ENCODE measurements at places on chromosomes 16 and 17. TPM values are rescaled to one million over a fixed set of nuclear protein-coding genes. Genes with fewer than 3 reads are reported as not detected.

DNA sequence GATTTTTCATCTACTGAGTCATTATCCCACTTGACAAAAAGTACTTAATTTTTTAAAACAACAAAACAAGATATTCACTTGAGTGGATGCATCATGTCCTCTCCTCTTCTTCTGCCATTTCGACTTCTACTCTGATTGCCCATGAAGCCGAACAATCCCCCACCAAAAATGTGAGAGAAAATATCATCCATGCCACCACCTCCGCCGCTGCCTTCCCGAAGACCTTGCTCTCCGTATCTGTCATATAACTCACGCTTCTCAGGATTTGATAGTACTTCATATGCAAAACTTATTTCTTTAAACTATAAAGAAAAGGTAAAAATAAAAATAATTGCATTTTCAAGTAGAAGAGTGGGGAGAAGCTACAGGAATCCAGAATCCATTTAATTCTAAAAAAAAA lies 2.2 kb downstream of the DNAJA2 start:
- H3K36me3 ChIP-seq = peaks cover 4% of the 10 kb centered on the region
- peak overlapping the region; percentile 65 for H3K4me3 ChIP-seq
- H3K27ac ChIP-seq = peak overlapping the region; percentile 98
- peaks cover 36% of the 10 kb centered on the region for H3K4me1 ChIP-seq
- no peak for DNase-seq

DNA sequence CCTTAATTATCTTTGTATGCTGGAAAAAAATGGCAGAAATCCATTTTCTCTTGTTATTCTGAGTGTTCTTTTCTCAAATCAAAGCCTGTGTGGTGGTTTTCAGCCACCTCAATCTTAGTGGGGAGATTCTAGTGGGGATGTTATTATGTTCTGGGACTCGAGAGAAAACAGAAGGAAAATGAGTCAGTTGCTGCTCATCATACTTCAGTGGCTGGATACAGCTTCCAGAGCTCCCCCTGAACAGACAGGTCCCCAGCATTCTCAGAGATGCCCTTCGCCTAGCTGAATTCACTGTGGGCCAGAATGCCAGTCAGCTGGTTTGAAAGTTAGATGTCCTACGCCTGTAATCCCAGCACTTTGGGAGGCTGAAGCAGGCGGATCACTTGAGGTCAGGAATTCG lies 8.5 kb downstream of the ST6GALNAC1 start:
- H3K27ac ChIP-seq = peak overlapping the region; percentile 57
- no peak overlapping the region for H3K4me3 ChIP-seq
- H3K4me1 ChIP-seq = peaks cover 2% of the 10 kb centered on the region
- peaks cover 15% of the 10 kb centered on the region for H3K27me3 ChIP-seq

GRCh38 chr16:73743665-73744496 lies 552.7 kb upstream of the PSMD7 start:
- H3K27me3 ChIP-seq = no peaks in the 10 kb centered on the region
- no peak for DNase-seq
- no peaks in the 10 kb centered on the region for H3K36me3 ChIP-seq

DNA sequence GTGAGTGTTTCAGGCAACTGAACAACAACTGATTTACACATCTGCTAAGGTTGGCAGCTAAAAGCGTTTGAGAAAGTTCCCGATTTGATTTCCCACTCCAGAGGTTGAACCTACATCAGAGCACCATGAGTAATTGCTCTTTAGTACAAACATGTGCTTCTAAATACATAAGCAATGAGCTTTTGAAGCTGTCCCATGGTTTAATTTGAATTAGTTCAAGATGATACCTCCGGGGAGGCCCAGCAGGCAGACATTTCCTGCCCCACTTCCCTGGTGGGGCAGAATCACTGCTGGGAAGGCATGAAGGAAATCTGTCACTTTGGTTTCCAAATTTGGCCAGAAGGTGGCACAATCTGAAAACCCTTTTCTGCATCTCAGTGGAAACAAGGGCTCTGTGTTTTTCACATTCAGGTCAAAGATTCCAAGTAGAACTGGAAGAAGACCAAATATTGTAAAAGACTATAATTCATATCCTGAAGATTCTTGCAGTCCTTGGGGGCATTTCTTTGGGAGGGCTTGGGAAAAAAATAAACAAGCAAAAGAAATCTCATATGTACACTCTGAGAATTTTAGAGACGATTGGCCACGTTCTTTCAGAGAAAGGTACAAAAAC lies 176.2 kb upstream of the FAM20A start:
- H3K36me3 ChIP-seq = peaks cover 3% of the 10 kb centered on the region
- H3K27ac ChIP-seq = no peak overlapping the region
- no peak overlapping the region for H3K4me3 ChIP-seq
- no peaks in the 10 kb centered on the region for H3K4me1 ChIP-seq

- no peak overlapping the region for H3K27ac ChIP-seq
- no peak overlapping the region for H3K4me3 ChIP-seq
- peaks cover 16% of the 10 kb centered on the region for H3K4me1 ChIP-seq
- H3K27me3 ChIP-seq = peaks cover 20% of the 10 kb centered on the region
Measured at GRCh38 chr16:80586476-80586875, 45.7 kb downstream of the DYNLRB2 start.

DNA sequence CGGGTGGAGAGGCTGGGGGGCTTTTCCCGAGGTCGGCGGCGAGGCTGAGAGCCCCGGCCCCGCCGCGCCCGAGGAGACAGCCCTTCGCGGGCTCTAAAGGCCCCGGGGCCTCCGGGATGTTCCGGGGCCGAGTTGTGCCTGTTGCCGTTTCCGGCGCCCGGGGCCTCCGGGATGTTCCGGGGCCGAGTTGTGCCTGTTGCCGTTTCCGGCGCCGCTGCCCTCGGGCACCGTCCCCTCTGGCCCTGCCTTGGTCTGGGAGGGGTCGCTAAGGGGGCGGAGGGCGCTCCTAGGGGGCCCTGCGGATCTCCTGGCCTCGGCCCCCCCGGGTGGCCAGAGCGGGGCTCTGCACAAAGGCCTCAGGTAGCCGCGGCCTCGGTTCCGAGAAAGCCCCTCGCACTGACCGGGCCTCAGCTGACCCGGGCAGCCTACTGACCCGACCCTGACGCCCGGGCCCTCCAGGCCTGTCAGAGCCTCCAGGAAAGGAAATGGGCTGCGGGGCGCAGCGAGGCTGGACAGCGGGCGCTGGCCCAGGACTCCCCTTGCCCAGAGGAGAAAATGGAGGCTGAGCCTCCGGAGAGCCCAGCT lies 24.2 kb downstream of the ACTG1 start:
- H3K27me3 ChIP-seq = no peaks in the 10 kb centered on the region
- DNase-seq = no peak
- no peak overlapping the region for H3K27ac ChIP-seq
- H3K4me1 ChIP-seq = peaks cover 6% of the 10 kb centered on the region
- no peaks in the 10 kb centered on the region for H3K36me3 ChIP-seq

- peaks cover 8% of the 10 kb centered on the region for H3K36me3 ChIP-seq
- no peak overlapping the region for H3K4me3 ChIP-seq
- no peaks in the 10 kb centered on the region for H3K27me3 ChIP-seq
- DNase-seq = no peak
Measured at GRCh38 chr16:53768593-53768992, 64.6 kb downstream of the FTO start.

- no peak overlapping the region for H3K4me3 ChIP-seq
- H3K27me3 ChIP-seq = peaks cover 49% of the 10 kb centered on the region
- peaks cover 7% of the 10 kb centered on the region for H3K4me1 ChIP-seq
- no peak for DNase-seq
- peaks cover 2% of the 10 kb centered on the region for H3K36me3 ChIP-seq
Measured at GRCh38 chr17:14590459-14591250, 289.8 kb downstream of the HS3ST3B1 start.

GRCh38 chr16:50688867-50689266 lies 4.5 kb upstream of the NOD2 start:
- no peak for DNase-seq
- H3K27ac ChIP-seq = no peak overlapping the region
- peaks cover 48% of the 10 kb centered on the region for H3K4me1 ChIP-seq
- H3K4me3 ChIP-seq = no peak overlapping the region
- no peaks in the 10 kb centered on the region for H3K27me3 ChIP-seq

GRCh38 chr17:34302636-34303035 lies 16.6 kb upstream of the CCL8 start:
- no peak overlapping the region for H3K4me3 ChIP-seq
- H3K36me3 ChIP-seq = peaks cover 4% of the 10 kb centered on the region
- peaks cover 57% of the 10 kb centered on the region for H3K27me3 ChIP-seq

GRCh38 chr17:14298221-14298946 lies 2.5 kb upstream of the HS3ST3B1 start:
- H3K27me3 ChIP-seq = peaks cover 63% of the 10 kb centered on the region
- H3K4me3 ChIP-seq = peak overlapping the region; percentile 99
- DNase-seq = no peak
- peaks cover 47% of the 10 kb centered on the region for H3K4me1 ChIP-seq
- H3K27ac ChIP-seq = peak overlapping the region; percentile 61

NPIPA3 gene
- 1.5 TPM for total RNA-seq

CD19 gene
- not detected for total RNA-seq

TP53TG3C gene
- not detected for total RNA-seq

KRTAP4-9 gene
- total RNA-seq = not detected

KRT14 gene
- total RNA-seq = not detected

RAB11FIP4 gene
- 61.9 TPM for total RNA-seq

ASPA gene
- total RNA-seq = not detected

TEKT5 gene
- not detected for total RNA-seq

KRTAP9-1 gene
- not detected for total RNA-seq
